ENCODE measurements at places on chromosomes 1 and 21. TPM values are rescaled to one million over a fixed set of nuclear protein-coding genes. Genes with fewer than 3 reads are reported as not detected.
A peak's percentile ranks its signal among the peaks of the same experiment; 100 is the strongest.

The PDXK gene
- total RNA-seq: 69.4 TPM

The PCP4L1 gene
- total RNA-seq: not detected

The AADACL4 gene
- not detected for total RNA-seq

The DCST2 gene
- total RNA-seq: not detected

The FAM89A gene
- 13.4 TPM for total RNA-seq

The FCER1A gene
- not detected for total RNA-seq

The JAM2 gene
- total RNA-seq: 3.0 TPM

The VAMP3 gene
- total RNA-seq: 135 TPM

The CYP4X1 gene
- 3.3 TPM for total RNA-seq

The SPRR5 gene
- not detected for total RNA-seq

The F13B gene
- not detected for total RNA-seq

The HSD3B1 gene
- total RNA-seq: not detected

The TENT5C gene
- 0.45 TPM for total RNA-seq

The CNR2 gene
- total RNA-seq: under 0.01 TPM

- DNase-seq: peak; percentile 36
Observed at GRCh38 chr1:233569636-233570035, 44.3 kb upstream of the KCNK1 start.

- no peak for DNase-seq
Observed at GRCh38 chr1:38549191-38549590, 310.4 kb downstream of the RRAGC start.

DNA sequence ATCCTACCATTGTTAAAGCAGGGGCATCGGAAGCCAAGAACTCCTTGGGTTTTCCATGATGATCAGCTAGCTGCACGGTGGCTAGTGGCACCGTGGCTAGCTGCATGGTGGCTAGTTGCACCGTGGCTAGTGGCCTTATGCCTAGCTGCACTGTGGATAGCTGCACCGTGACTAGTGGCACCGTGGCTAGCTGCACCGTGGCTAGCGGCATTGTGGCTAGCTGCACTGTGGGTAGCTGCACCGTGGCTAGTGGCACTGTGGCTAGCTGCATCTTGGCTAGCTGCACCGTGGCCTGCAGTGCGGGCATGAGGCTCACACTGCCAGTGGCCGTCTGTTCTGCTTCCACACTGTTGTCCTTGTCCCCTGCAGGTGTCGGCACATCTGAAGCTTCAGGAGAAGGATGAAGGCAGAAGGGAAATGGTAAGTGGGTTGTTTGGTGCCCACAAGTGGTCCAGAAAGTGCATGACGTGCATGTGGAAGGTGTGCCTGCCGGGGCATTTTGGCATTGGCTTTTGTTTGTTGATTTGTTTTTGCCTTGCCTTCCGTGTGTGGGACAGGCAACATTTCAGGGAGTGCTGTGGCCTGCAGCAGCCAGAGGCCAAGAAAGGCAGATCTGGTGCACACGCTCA, 38.6 kb downstream of the TFF3 start:
- no peak for DNase-seq

- DNase-seq: peak; percentile 85
Observed at GRCh38 chr1:201771466-201771865, 57.5 kb upstream of the IPO9 start.

- no peak for DNase-seq
Observed at GRCh38 chr1:155245163-155245524, 10.1 kb downstream of the ENTREP3 start.

DNA sequence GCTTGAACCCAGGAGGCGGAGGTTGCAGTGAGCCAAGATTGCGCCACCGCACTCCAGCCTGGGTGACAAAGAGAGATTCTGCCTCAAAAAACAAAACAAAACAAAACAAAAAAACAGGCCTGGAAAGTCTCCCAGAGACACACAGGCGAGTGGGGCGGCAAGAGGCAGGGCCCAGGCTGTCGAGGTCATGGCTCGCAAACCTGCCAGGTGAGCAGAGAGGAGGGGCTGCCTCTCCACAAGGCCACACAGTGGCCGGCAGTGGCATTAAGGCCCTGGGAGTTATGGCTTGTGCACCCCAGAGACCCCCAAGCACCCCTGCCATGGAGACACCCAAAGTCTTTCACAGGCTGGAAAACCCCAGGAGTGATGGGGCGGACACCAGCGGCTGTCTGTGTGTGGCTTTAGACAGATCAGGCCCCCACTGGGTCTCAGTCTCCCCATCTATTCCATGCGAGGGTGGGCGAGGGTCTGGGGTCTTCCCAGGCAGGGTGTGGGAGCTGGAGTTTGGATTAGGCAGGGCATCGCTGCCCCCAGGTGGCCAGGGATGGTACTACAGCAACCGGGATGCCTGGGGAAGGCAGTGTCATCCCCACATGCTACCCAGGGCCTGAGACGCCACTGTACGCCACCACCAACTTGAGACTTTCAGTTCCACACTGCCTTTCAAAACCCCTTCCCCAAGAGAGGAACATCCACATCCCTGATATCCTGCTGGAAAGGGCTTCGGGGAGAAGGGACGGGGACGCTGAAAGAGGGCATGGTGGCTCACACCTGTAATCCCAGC, 7.3 kb upstream of the CTRC start:
- DNase-seq: peak; percentile 44

DNA sequence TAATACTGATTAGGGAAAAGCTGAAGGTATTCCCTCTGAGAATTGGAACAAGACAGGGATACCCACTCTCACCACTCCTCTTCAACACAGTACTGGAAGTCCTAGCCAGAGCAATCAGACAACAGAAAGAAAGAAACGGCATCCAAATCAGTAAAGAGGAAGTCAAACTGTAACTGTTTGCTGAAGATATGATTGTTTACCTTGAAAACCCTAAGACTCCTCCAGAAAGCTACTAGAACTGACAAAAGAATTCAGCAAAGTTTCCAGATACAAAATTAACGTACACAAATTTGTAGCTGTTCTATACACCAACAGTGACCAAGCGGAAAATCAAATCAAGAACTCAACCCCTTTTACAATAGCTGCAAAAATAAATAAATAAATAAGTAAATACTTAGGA, 78.6 kb downstream of the EXTL2 start:
- DNase-seq: no peak

- DNase-seq: no peak
Observed at GRCh38 chr1:59973719-59974118, 47.1 kb upstream of the CYP2J2 start.

DNA sequence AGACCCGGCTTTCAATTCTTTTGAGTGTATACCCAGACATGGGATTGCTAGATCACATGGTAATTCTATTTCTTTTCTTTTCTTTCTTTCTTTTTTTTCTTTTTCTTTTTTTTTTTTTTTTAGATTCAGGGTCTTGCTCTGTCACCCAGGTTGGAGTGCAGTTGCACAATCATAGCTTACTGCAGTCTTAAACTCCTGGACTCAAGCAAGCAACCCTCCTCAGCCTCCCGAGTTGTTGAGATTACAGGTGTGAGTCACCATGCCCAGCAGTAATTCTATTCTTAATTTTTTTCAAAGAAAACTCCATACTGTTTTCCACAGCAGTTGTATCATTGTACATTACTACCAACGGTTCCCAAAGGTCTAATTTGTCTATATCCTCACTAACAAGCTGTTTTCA, 13.5 kb upstream of the RNF186 start:
- DNase-seq: peak; percentile 32

GRCh38 chr1:16300436-16300835, 51.8 kb downstream of the FBXO42 start:
- DNase-seq: no peak

DNA sequence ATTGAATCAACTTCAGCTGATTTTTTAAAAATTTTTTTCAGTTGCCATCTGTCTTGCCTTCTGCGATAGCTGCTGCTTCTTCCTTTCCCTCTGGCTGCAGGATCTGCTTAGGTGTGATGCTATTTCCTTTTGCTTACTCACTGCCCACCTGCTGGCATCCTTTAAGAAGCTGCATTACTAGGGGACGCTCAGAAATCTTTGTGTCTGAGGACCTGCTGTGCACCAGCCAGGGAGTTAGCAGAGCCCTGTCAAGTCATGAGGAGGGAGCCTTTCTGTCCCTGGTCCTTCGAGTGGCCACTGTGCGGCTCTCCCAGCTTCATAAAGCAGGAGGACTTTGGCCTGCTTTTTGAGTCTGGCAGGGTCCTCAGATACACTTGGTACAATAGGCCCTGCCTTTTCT, 327.8 kb downstream of the USH2A start:
- no peak for DNase-seq

DNA sequence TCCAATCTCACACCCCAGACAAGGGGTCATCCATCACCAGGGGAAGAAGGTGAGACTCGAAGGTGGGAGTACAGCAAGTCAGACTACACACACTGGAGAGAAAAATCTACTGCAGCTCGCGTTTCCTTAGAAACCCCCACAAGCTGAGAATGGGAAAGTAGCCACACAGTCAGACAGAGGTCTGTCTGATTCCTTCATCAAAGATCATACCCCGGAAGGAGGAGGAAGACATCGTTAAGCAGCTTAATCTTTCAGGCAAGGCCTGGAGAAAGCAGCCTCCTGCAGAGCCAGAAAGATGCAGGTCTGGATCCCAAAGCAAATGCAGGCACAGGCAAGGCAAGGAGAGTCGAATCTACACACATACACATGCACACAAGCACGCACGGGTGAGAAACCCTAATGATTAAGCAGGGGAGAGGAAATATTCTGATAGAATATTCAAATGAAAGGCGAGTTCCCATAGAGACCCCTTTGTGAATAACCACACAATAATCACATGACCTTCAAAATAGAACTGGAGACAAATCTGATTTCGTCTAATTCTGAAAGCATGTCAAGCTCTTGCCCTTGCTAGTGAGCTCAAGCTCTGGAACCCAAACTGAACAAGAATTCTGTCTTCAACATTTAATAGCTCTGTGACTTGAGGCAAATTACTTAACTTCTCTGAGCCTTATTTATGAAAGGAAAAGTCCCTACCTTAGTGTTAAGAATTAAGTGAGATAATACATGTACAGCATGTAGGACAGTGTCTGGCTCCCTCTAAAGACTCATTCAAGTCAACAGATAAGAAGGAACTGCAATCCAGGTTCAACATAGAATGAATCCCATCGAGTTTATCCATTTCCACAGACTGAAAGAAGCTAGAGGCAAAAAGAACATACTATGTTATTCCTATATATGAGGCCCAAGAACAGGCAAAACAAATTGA, 387.8 kb downstream of the OMA1 start:
- no peak for DNase-seq

DNA sequence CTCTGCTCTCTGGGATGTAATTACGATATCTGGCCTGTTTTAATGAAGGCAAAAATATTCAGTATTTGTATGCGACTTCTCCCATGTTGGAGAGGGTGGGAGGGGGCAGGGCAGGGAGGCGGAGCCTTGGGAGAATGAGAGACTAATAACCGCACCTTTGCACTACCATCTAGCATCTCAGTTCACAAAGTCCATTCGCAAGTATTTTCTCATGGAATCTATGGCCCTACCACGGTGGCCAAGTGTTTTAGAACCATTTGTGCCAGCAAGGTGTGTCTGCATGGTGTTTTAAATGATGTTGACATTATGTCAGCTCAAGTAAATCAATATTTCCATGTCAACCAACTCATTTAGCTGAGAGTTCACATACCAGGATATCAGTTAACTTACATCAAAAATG, 14.3 kb upstream of the BLACAT1 start:
- DNase-seq: no peak

DNA sequence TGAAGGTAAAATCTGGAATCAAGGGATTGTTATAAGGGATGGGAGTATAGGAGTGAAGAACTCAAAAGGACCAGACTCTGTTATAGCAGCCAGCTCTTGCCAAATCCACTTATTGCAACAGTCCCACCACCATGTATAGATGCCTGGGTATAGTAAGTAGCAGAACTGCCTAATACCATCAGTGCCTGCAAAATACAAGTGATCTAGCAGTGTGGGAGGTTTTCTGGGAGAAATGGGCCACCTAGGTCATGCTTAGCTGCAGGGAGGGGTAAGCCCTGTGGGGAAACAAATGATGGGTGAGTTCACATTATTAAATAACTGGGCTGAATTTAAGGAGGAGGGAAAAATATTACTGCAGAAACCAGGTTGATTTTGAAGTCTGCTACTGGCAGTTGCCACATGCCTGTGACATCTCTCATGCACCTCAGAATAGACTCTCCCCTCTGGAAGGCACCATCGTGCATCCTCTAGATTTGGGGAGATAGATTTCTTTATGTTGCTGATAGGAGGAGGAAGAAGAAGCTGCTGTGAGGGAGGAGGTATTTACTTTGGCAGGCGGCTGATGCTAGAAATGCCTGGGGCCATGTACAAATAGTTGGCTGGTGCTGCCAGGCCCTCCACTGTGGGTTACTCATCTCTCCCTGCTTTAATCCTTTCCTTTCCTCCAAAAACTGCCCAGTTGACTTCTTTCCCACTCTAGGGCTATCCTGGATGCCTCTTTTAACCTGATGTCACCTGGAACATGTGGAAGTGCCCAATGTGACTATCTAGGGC, 27.5 kb downstream of the HLX start:
- DNase-seq: peak; percentile 50

DNA sequence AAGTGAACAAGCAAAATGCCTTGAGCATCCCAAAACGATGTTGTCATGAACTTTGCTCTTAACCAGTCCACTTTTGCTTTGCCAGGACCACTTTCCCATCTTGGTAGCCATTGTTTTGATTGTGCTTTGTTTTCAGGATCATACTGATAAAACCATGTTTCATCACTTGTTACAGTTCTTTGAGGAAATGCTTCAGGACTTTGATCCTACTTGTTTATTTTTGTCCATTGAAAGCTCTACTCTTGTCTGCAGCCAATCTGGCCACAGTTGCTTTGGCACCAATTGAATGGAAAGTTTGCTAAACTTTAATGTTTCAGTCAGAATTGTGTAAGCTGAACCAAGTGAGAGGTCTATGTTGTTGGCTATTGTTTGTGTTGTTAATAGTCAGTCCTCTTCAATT, 12.8 kb downstream of the PLPPR4 start:
- DNase-seq: no peak

GRCh38 chr1:206821493-206821892, 43.9 kb upstream of the IL20 start:
- no peak for DNase-seq

DNA sequence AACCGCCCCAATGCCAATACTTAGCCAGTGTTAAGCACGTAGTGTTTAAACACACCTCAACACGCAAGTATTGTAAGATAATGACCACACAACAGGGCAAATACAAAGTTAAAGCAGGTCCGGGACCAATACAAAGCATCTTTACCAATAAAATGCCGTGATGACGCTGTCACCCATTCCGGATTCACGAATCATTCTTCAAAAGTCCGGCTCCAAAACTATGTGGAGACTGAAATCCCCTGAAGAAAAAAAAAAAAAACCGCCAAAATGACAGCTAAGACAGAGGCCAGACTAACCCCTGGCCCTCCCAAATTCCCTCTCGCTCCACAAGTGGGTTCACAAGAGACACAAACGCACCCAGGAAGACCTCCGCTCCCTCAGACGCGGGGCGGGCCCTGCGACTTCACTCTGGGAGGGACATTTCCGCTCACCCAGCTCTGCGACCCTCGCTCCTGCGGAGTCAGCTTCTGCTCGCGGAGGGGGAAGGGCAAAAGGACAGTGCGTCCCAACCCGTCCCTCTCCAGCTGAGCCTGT, 625 bp upstream of the DARS2 start:
- DNase-seq: no peak

DNA sequence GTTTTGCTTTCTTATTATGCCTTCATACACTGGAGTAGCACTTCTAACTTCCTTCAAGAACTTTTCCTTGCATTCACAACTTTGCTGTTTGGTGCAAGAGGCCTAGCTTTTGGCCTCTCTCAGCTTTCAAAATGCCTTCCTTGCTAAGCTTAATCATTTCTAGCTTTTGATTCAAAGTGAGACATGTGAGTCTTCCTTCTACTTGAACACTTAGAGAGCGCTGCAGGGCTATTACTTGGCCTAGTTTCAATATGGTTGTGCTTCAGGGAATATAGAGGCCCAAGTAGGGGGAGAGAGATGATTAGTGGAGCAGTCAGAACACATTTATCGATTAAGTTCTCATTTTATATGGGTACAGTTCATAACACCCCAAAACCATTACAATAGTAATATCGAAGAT, 12.4 kb downstream of the ANGEL2 start:
- DNase-seq: no peak

Measured in fibroblast of the aortic adventitia (primary cell).